ENCODE measurements at places on chromosomes 1 and 21. TPM values are rescaled to one million over a fixed set of nuclear protein-coding genes. Genes with fewer than 3 reads are reported as not detected.

Gene MPL
- total RNA-seq: not detected

Gene LHX8
- total RNA-seq: not detected

Gene AADACL3
- total RNA-seq: not detected

Gene MAP1LC3C
- total RNA-seq: 8.3 TPM

Gene OR10J4
- not detected for total RNA-seq

Gene RYR2
- 1.2 TPM for total RNA-seq

Gene DNAJC28
- total RNA-seq: 2.5 TPM

Gene NBPF8
- total RNA-seq: 7.4 TPM

Gene CATSPERE
- not detected for total RNA-seq

Gene CTSE
- total RNA-seq: not detected

Gene CZIB
- 12.1 TPM for total RNA-seq

Gene CELA3B
- total RNA-seq: not detected

Gene RBM8A
- 59.9 TPM for total RNA-seq

Gene HECTD3
- 141 TPM for total RNA-seq

Gene TINAGL1
- total RNA-seq: 215 TPM

Gene HSD3B2
- total RNA-seq: not detected

Gene WNT9A
- 3.5 TPM for total RNA-seq

Gene IL10
- total RNA-seq: not detected

Gene SPRR2A
- not detected for total RNA-seq

Gene COL8A2
- total RNA-seq: 1.1 TPM

Gene RNU1-3
- total RNA-seq: under 0.01 TPM

Gene SELL
- not detected for total RNA-seq

Gene TDRD5
- total RNA-seq: not detected

Gene TNNT2
- total RNA-seq: not detected

Gene TRPM2
- total RNA-seq: 3.9 TPM

Gene OR10J1
- not detected for total RNA-seq

Gene CLCA4
- total RNA-seq: 14.1 TPM

Gene COL11A1
- total RNA-seq: not detected

Gene GALNT2
- total RNA-seq: 45.4 TPM

Gene ACADM
- 59.6 TPM for total RNA-seq

Gene KIF17
- 2.8 TPM for total RNA-seq

Gene ETV3L
- total RNA-seq: not detected

Gene ACKR1
- total RNA-seq: 51.2 TPM

Gene AHCYL1
- total RNA-seq: 92.8 TPM

Gene FAM167B
- total RNA-seq: 4.1 TPM

Gene YTHDF2
- total RNA-seq: 42.8 TPM

Gene NID1
- total RNA-seq: 20.5 TPM

Gene HMGCS2
- total RNA-seq: 1,165 TPM

Gene SPATA46
- total RNA-seq: not detected

Gene SLAMF7
- total RNA-seq: 2.6 TPM

Gene TMEM240
- total RNA-seq: not detected

Gene KCNJ9
- total RNA-seq: not detected

Gene ANKRD45
- total RNA-seq: not detected

Gene ANGPTL1
- total RNA-seq: 16.5 TPM

Gene AJAP1
- not detected for total RNA-seq

Gene CRP
- total RNA-seq: not detected

Gene SMCP
- not detected for total RNA-seq

Gene RO60
- 33.0 TPM for total RNA-seq

Gene FOXJ3
- 55.0 TPM for total RNA-seq

Gene CDA
- total RNA-seq: 39.1 TPM

Gene TYW3
- 5.5 TPM for total RNA-seq

Gene AMIGO1
- 2.5 TPM for total RNA-seq

Gene RSPO1
- total RNA-seq: 1.5 TPM

Gene AVPR1B
- not detected for total RNA-seq

Data from Peyer's patch (tissue), 4 donors.